ENCODE measurements at places on chromosomes 6 and 20.
A peak's percentile ranks its signal among the peaks of the same experiment; 100 is the strongest.

- no peak for DNase-seq
Measured at GRCh38 chr20:21026951-21027350, 79.2 kb downstream of the LINC00237 start.

DNA sequence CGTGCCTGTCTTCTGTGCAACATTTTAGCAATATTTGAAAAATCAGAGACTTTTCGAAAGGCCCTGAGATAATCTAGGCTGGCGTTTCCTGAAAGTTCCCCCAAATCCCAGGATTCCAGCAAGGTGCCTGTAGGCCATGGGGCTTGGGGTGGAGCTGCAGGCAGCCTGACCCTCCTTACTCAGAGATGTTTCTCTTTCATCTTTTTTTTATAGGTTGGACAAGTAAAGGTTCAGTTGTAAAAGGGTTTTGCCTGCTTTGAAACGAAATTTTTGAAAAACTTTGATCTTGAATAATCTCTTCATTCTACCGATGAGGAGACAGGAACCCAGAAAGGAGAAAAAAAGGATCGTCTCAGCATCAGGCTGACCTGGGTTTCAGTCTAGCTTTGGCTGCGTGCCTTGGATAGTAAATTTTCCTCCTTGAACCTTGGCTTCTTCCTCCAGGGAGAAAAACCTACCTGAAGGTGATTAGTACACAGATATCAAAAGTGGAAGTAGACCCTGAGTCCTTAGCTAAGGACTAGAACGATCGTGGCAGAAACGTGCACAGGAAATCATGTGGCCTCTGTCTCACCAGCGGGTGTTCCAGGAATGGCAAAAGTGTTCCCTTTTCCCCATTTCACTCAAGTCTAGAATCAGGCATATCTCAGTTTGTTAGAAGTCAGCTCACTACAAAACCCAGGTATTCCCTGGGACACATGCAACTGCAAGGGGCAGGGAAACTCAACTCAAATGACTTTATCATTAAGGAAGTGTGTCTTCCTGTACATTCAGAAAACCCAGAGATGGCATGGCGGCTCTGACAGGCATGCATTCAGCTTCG is 128.2 kb upstream of the PTPN1 start:
- peak; percentile 15 for DNase-seq

- DNase-seq = no peak
Measured at GRCh38 chr6:123925842-123926399, 122.3 kb downstream of the NKAIN2 start.

GRCh38 chr6:79599725-79600259 is 31.3 kb upstream of the SH3BGRL2 start:
- no peak for DNase-seq

DNA sequence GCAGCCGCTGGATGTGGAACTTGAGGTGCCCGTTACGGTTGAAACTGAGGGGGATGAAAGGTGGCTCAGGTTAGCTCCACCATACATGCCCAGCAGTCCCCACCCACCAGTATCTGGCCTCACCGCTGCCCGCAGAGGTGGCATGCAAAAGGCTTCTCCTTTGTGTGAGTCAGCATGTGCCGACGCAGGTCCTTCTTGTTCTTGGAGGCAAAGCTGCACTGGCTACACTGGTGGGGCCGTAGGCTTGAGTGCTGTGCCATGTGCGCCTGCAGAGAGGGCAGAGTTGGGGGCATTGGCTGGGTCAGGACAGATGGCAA is 15.8 kb downstream of the PCIF1 start:
- DNase-seq = no peak

GRCh38 chr6:88823998-88824397 is 139.4 kb downstream of the RNGTT start:
- DNase-seq = no peak

GRCh38 chr6:14321992-14322772 is 204.6 kb downstream of the CD83 start:
- no peak for DNase-seq

- no peak for DNase-seq
Measured at GRCh38 chr6:147201885-147202515, 2.2 kb upstream of the STXBP5 start.
